Kidney capillary endothelial cell (primary cell): ENCODE measurements at places on chromosomes 1 and 21.

DNA sequence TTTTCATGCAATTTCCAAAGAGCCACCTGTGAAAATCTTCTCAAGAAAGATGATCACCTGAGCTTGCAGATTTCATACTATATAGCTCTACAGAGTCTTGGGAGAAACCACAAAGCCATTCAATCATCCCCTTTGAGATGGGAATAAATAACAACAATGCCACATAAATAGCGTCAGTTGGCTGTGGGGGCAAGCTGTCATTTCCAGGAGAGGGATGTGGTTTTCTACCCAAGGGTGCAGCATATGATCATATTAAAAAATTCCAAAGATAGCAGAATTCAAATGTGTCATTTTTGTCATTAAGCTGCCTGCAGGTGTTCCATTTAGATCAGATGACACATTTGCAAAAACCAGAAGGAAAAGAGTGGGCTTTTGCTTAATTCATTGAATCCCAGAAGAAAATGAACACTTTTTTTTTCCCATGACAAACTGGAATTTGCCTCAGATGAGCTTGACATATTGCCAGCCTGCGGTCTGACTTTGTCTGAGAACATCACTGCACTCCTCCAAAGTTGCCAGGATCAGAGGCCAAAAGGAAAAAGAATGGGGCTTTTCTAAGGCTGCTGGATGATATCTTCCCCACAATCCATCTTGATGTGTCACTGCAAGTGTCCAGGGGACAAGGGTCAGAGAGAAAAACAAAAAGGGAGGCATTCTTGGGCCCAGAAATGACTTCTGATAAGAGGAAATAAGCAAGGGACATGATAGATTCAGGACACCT, 314.1 kb upstream of the USP25 start:
- no peak for DNase-seq

- DNase-seq = no peak
Measured at GRCh38 chr1:222967466-222968240, 152.8 kb downstream of the DISP1 start.

DNA sequence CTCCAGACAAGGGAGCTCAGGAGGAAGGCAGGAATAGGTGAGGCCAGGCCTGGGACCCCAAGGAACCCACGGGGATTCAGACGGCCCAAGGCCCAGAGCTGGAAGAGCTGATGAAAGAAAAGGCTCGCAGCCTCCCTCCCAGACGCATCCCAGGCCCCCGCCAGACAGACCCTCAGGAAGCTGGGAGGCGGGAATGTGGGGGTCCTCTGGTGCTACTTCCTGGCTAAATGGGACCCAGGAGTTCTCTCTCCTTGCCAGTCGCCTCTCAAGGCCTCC, 430 bp downstream of the FBXO2 start:
- no peak for DNase-seq

GRCh38 chr1:47569681-47570470, 132.0 kb downstream of the FOXD2 start:
- peak; percentile 96 for DNase-seq

DNA sequence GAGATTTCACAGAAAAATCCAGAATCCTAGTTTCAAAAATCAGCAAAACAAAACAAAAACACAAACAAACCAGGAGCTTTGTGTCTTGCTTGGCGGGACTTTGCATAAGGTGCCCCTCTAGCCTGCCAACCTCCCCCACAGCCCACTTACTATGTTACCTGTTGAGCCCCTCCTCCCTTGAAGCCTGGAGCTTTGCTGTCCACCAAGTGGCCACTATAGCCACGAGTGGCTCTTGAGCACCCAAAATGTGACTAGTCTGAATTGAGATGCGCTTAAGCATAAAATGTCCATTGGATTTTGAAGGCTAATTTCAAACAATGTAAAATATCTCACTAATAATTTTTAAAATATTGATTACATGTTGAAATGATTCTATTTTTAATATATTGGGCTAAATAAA, 12.2 kb downstream of the TFAP2E start:
- DNase-seq = no peak

DNA sequence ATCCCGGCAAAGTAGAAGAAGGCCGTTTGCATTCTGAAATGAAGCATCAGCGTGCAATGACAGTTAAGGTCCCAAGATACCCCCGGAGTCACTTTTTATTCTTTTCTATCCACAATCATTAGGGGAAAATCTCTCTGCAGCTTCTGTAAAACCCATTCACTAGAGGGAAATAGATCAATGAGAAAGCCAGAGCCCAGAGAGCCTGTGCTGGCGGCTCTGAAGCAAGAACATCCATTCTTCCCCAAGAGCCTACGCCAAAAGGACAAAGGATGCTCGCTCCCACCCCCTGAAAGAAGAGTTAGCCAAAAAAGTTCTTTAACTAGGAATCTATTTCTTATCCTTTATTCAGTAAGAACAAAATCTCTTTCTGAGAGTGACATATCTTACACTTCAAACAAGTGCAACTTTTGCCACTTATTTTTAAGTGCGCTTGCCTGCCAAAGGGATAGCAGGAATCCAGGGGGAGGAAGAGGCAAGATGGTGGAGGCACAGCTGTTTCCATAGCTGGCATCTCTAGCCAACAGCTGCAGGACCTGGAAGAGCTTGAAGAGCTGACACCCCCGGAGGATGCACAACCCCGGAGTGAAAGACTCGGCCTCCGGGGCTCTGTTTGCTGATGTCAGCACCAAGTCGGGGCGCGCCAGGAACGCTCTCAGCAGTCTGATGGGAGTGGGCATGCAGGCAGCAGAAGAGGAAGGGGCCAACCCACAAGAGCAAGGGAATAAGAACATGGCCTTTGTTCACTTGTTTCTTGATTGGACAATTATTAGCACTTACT, 68.7 kb downstream of the KCNN3 start:
- no peak for DNase-seq

GRCh38 chr1:1161078-1161682, 12.5 kb upstream of the TTLL10 start:
- no peak for DNase-seq

- DNase-seq = no peak
Measured at GRCh38 chr1:69570356-69570755, 2.6 kb downstream of the LRRC7 start.

DNA sequence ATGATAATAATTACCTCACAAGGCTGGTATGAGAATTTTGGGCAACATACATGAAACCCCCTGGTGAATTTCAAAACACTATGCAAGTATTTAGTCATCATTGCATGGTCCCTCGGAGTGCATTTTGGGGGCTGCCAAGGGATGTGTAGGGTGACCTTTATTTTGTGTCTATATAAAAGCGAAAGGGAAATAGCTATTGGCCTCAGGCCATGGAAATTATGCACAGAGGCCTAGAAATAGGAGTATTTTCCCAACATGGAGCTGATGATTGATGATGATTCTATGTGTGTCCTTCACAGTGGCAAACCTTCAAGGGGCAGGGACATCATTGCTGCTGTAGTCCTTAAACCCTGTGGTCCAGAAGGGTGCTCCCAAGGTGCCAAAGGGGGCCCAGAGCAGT, 265.5 kb downstream of the ST6GALNAC3 start:
- DNase-seq = no peak

DNA sequence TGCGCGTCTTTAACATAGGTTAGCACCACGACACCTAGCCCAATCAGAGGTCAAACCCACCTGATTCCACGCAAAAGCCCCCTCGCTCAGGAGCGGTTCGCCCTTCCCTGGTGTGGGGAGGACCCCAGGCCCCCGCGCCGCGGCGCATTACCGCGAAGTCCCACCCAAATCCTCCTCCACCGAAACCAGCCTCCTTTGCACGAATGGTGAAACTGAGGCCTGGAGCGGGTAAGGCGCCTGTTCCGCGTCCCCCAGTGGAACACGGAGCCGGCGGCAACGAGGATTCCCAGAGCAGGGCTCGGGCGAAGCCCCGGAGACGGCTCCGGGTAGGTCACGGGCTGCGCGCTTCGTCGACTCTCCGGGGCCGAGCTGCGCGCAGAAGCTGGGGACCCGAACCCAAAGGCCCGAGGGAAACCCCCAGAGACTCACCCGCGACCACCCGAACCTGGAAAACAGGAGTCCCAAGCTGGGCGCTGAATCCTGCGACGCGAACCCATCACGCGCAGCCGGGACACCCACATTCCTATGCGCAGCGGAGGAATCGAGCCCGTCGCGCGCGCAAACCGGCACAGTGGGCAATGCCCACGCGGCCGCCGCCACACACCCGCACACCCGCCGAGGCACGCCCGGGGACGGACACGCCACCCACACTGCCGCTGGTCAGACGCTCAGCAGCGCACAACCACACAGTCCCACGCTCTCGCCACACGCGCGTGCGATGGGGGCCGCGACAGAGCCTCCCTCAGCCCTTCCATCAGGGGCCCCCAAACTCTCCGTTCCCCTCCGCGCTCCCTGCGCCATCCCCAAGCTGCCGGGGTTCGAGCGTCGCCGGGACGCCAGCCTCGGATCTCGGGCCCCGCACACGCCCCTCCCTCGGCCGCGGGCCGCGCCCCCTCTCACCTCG, 507 bp downstream of the GLIS1 start:
- DNase-seq = no peak

DNA sequence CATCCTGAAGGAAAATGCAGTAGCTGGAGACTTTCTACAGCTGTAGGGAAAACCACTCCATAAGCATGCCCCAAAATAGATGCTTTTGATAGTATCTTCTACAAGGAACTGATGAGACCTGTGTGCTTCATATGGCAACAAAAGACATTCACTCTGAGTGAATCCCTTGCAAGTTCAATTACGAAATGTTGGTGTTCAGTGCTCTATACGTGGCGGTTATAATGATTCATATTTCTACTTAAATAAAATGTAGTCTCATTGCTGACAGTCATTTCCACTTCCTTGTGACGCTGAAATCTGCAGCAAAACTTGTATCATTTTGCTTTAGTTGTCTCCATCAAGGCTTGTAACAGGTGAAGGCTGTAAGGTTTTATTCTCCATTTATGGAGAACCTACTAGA, 20.6 kb downstream of the TOR1AIP2 start:
- DNase-seq = no peak

DNA sequence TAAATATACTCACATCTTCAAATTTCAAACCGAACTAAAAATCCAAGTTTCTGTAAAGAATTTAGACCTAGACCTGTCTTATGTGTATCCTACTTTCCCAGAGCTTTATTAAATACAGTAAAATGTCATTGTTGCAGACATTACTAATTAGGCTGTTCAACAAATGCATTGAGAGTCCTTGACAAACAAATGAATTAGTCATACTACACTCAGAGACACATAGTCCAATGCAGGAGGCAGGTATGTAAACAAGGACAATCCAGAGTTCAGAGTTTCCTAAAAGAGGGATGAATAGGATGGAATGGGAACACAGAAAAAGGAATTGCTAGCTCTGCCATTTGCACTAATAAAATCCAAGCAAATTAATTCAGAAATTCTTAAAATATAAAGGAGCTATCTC, 1.6 kb upstream of the EGLN1 start:
- DNase-seq = peak; percentile 39

- DNase-seq = no peak
Measured at GRCh38 chr1:206782448-206782847, 10.2 kb upstream of the IL10 start.

- DNase-seq = peak; percentile 51
Measured at GRCh38 chr1:233294913-233295236, 650 bp downstream of the PCNX2 start.

DNA sequence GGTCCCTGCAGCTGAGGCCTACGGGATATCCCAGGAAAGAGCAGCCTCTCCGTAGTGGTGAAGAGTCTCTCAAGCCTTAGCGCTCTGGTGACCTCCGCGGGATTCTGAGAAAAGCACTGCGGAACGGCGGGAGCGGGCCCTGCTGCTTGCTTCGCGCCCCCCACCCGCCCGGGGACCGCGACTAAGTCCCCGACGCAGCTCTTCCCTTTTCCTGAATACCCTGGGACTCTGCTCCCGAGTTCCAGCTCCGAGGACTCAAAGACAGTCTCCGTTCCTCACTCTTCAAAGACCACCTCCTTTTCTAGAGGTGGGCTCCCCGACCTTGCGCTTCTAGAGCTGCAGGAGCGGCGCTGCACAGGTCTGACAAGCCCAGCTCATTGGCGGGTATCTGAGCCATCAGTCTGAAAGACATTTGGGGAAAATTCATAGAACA, 3.6 kb upstream of the PRRX1 start:
- no peak for DNase-seq

DNA sequence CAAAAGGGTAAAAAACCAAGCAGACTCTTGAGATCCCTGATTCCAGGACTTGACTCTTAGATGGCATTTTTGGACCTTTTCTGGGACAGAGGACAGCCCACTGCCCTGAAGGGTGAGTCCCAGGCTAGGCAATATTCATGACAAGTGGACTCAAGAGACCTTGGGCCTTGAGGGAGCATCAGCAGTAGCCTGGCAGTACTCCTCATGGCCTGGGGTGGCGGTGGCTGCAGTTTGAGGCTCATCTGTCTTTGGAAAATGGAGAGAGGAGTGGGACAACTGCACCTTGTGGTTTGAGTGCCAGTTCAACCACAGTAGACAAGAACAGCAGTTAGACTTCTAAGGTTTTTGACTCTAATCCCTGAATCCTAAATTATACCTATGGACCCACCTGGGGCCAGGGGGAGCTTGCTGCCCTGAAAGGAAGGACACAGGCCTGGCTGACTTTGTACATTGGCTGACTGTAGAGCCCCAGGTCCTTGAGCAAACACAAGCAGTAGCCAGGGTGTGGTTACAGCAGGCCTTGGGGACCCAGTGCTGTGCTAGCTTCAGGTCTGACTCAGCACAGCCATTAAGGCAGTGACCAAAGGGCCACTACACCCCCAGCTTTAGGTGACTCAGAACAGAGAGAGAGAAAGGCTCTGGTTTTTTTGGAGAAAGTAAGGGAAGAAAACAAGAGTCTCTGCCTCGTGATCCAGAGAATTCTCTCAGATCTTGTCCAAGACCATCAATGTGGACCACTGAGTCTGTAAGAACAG, 1023.2 kb downstream of the KCNT2 start:
- DNase-seq = no peak

GRCh38 chr1:151703813-151704212, 12.8 kb downstream of the CELF3 start:
- DNase-seq = no peak

DNA sequence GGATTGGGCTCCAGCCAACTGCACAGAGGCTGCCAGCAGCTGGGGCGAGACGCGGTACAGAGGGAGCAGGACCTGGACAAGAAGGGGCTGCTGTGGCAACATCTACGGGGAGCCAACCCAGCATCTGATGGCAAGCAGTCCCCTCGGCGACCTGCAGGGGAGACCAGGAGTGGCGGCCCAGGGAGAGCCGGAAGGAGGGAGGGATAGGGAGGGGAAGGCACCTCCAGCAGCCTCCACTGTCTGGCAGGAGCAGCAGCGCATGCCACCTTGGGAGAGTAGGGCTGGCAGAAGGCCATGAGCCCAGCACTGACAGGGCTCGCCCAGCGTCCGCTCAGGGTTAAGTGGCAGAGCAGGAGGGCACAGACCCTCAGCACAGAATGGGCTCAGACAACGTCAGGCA, 17.3 kb downstream of the CHD5 start:
- no peak for DNase-seq

DNA sequence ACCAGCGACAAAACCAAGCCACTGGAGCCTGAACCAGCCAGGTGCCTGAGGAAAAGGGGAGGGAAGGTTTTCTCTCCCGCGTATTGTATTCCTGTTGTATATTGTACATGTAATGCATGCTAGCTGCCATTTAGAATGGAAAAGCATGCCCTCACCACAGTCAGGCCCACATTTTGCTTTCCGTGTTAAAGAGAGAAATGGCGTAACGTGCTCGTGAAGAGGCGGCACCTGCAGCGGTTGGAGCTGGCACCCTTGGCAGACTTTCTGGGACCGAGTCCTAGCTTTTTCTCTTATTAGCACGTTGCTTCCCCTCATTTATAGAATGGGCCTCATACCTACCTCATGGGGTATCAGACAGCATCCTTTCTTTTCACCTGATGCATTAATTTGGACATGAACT, 135.3 kb upstream of the IRF2BP2 start:
- no peak for DNase-seq

GRCh38 chr1:233364695-233365539, 37.4 kb downstream of the MAP3K21 start:
- peak; percentile 33 for DNase-seq

- DNase-seq = no peak
Measured at GRCh38 chr1:170682809-170683208, 18.9 kb downstream of the PRRX1 start.
